Activated CD4-positive, CD25-positive, alpha-beta regulatory T cell treated with anti-CD3 and anti-CD28 coated beads, Interleukin-2, amount 50 U/mL, for 16 hours (primary cell): ENCODE measurements at places on chromosomes 4 and X.

DNA sequence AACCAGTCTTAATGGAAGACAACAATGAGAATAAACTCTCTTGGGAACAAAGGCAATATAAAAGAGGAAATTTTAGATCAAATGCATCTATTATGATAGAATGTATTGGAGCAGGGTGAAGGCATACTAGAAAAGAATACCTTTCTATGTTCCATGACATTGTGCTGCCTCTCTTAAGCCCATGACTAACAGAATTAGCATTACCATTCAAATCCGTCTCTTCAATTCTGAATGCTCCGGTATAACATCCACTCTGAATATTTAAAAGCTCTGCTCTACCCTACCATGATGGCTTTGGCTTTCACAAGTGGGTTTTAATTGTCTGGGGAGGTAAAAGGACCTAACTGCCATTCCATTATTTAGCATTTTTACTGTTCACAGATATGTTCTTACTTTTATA lies 1878.4 kb downstream of the ARAP2 start:
- no peak for DNase-seq

GRCh38 chr4:152364883-152365282 lies 171.0 kb downstream of the FBXW7 start:
- no peak for DNase-seq

- no peak for DNase-seq
These were observed 99.0 kb upstream of the DUSP21 start for GRCh38 chrX:44744799-44745198.

DNA sequence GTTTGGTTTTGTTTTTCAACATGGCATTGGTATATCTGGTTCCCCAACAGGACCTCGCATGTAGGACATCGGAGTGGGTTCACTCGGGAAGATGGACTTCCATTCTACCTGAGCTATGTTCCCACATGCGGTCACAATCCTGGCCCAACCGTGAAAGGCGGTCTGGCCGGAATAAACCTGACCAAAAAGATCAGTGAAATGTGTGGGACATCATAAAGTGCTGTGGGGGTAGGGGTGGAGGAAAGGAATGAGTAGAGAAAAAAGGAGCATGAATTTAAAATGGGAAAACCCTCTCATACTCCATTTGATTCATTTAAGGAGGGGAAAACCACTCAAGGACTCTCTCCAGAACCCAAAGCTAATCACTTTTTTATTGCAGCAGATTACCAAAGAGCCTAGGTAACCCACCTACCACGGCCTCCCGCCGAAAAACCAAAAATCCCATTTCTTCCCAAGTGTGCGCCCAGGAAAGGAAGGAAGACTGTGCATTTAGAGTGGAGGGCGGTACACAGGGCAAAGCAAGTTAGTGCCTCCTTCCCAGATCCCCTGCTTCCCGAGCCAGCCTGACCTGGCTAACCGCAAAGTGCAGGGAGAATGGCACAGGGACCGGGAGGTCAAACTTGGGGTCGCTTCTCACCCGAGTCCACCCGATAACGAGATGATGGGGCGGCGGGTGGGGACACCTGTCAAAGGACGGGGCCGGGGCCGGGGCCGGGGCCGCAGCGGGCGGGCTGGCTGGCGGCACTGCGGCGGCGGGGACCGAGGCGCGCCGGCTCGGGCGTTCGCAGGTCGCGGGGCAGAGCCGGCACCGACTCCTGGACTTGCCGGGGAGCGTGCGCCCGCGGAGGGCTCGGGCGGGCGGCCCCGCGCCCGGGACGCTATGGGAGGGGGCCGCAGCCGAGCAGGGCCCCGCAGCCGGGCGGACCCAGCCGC lies 669 bp downstream of the TMEM150C start:
- no peak for DNase-seq

- DNase-seq: no peak
These were observed 3.5 kb downstream of the CXCL2 start for GRCh38 chr4:74095482-74095881.

DNA sequence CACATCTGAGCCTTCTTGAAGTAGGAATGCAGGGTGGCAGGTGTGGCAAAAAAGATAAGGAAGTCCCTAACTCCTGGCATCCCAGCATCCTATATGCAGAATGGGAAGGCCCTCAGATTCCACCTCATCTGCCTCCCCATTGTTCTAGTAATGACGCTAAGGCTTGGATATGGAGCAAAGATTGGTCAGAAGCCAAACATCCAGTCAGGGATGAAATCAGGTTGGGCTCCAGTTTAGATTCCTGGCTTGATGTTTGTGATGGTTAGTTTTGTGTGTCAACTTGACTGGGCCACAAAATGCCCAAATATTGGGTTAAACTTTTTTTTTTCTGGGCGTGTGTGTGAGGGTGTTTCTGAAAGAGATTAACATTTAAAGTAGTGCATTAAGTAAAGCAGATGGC lies 39.6 kb upstream of the MAGEA4 start:
- no peak for DNase-seq

DNA sequence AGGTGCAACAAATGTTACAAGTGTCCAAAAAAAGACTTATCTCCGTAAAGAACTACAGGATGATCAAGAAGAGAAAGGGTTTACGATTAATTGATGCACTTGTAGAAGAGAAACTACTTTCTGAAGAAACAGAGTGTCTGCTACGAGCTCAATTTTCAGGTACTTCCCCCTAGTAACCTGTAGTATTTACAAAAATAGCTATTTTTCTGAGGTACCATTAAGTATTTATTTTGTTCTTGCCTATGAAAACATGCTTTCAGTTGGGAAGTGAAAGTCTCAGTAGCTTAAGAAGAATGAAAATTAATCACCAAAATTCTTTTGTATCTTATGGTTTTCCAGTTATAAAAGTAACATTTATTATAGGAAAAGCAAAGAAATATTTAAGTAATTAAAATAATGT lies 5.9 kb downstream of the THAP9 start:
- no peak for DNase-seq

- no peak for DNase-seq
These were observed 211.2 kb downstream of the COX18 start for GRCh38 chr4:72858328-72858727.

GRCh38 chr4:139761461-139761860 lies 95.8 kb downstream of the MGST2 start:
- no peak for DNase-seq

GRCh38 chr4:172404676-172405075 lies 591.5 kb downstream of the GALNTL6 start:
- no peak for DNase-seq

GRCh38 chrX:19715711-19716638 lies 171.4 kb downstream of the SH3KBP1 start:
- DNase-seq: no peak

DNA sequence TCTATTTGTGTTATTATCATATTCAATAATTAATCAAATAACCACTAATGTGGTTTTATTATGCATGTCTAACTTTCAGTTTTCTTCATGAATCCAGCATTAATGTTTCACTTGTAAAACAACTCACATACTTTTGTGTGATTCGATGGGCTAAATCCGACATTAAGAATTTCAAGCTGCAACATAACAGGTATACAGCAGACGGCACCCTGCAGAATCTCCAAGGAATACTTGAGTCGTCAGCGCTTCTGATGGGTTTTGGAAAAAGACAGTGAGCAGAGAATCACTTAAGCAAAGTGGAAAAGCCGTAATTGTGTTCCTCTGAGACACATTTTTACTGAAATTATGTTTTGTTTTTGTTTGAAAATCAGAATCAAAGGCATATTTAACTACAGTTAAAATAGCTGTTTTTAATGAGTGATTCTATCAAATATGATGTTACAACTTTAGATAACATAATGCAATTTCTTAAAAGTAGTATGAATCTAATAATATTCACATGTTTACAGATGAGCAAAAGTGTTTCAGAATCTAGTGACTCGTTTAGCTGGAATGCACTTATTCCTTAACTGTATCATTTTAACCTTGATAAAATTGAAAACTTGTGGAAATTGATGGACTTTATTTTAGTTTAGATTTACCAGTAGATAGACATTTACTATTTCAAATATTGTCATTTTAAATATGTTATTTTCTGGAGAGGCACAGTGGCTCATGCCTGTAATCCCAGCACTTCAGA lies 514.8 kb downstream of the CCSER1 start:
- no peak for DNase-seq

GRCh38 chr4:152485726-152486276 lies 50.1 kb downstream of the FBXW7 start:
- DNase-seq: peak; percentile 1

DNA sequence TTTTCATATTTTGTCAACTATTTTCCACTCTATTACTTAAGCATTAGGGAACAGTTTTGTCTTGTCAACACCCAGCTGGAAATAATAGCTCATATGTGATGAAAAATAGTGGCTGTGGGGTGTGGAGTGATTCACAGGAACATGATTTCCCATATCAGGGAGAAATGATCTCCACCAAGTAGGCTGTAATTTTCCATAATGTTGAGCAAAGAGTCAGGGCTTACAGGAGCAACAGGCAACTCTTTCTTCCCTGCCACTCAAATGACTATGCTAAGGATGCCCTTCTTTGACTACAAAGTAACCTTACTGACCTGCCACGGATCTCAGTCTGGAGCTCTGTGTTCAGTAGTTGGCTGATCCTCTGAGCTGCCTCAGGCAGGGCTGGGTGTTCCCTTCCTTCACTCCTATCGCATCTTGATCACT lies 90.0 kb upstream of the GATB start:
- no peak for DNase-seq

DNA sequence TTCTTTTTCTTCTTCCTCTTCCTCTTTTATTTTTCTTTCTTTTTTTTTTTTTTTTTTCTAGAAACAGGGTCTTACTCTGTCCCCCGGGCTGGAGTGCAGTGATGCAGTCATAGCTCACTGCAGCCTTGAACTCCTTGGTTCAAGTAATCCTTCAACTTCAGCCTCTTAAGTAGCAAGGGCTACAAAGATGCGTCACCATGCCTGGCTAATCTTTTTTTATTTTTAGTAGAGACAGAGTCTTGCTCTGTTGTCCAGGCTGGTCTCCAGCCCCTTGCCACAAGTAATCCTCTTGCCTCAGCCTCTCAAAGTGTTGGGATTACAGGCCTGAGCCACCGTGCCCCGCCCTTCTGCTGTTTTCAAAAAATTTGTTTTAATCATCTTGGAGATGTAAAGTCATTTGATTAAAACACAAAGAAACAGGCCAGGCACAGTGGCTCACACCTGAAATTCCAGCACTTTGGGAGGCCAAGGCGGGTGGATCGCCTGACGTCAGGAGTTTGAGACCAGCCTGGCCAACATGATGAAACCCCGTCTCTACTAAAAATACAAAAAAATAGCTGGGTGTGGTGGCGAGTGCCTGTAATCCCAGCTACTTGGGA lies 28.1 kb downstream of the SYNPO2 start:
- no peak for DNase-seq

GRCh38 chrX:45309096-45309495 lies 108.4 kb upstream of the DIPK2B start:
- DNase-seq: no peak

GRCh38 chrX:98548519-98548918 lies 1664.8 kb downstream of the RPA4 start:
- no peak for DNase-seq
